ENCODE measurements at places on chromosomes 3 and 15.
A peak's percentile ranks its signal among the peaks of the same experiment; 100 is the strongest.

DNA sequence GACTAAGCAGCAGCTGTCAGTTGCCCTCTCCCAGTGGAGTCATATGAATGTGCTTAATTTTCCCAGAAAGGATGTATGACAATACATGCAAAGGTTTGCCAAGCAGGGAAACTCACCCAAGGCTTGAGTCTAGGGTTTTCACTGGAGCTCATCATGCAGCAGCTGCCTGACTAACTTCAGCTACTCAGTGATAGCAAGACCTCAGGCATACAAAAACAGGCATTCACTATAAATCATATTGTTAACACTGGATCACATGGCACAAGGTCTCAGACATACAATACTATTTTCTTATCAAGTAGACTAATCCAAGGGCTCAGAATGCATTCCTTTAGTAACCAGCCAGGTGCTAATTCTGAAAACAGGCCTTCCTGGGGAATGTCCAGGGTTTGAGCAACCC is 85.0 kb upstream of the STAC start:
- DNase-seq = no peak

DNA sequence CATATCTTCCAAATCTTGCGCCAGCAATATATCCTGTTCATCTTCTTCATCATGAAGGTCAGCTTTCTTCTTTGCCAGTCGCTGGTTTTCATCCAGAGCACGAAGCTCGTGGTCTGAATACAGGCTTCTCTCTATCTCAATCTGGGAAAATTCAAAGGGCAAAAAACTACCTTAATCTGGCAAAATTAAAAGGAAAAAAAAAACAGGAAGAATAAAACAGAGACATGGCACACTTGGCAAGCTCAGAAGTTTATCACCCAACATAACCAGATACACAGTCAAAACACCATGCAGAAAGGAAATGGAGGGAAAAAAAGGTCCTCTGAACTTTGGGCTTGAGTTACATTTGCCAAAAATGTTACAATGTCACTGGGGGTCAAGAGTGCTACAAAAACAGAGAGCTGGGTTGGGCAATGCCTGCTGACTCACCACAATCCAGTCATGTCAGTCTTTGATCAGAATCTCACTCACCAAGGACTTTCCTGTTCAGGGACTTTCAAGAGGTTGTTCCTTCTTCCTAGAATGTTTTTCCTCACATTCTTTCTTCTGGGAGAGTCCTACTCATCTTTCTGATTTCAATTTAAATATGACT is 1.5 kb downstream of the MRPL46 start:
- peak; percentile 66 for DNase-seq

DNA sequence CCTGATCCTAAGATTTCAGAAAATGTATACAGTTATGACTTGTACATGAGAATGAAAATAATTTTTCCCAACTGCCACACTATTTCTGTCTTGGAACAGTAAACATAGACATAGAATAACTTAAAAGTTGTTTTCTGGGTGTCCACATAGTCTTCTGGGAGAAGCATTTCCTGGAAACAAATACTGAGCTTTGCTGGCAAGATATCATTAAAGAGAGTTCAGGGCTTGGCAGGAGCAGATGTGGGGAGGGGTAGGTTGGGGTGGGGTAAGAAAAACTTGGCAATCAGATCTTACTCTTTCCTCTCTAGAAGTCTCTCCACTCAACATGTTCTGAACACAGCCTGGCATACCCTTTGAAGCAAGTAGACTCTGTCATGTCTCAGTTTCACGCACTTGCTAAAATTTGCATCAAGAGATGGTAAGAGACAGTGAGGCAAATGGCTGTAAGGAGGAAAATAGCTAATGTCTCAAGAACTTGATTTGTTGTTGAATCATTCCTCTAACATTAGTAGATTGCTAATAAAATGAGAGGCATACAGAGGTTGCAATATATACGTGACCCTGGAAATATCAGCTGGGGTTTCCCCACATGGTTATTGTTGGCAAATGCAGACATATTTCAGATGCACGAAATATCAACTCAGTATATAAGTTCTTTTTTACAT is 27.3 kb upstream of the ABI3BP start:
- peak; percentile 60 for DNase-seq

DNA sequence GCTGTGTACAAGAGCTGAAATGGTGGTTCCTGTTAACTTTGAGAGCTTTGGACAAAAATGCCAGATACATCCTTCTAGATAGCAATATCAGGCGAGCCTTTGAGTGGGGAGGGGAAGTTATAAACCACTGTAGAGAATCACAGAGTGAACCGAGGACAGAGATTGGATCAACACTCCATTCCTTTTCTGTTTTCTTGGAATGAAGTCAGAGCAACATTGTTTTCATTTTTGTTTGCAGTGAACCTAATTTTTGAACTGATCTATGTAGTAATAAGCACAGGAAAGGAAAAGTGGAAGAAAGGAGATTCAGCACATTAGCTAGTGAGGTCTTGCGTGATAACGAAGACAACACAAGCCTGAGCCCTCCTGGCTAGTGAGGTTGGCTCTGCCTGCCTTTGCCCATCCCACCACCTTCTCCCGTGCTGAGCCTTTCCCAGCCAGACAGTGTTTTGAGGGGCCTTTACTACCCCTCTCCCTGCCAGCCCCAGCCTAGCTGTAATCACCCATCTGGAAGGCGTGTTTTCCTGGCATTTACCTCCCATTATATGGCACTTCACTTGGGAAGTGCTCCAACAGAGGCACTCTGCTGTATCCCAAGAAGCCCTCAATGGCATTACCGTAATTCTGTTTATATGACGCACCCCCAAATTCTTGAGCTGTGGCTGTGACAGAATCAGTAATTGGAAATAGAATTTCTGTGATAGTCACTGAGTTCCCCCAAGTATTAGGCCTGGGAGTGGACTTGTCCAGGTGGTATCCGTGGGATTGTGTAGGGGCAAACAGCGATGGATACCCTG is 129.8 kb downstream of the CACNA1D start:
- DNase-seq = no peak

DNA sequence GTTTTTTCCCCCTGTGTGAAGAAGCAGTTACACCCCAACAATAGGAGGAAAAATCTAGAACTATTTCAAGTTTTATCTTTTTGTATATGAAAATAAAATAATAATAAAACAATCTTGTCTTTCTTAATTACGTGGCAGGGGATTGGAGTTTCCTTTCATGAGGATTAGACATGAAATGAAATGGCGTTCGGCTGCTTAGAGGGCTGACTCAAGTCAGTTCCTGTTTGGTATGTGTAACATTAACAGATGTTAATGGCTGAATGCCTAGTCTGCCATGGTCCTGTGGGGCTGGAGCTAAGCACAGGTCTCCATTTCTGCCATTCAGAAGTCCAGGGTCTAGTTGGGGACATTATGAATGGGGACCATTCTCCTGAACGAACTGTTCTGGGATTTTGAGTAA is 3.1 kb upstream of the EXOG start:
- peak; percentile 12 for DNase-seq

DNA sequence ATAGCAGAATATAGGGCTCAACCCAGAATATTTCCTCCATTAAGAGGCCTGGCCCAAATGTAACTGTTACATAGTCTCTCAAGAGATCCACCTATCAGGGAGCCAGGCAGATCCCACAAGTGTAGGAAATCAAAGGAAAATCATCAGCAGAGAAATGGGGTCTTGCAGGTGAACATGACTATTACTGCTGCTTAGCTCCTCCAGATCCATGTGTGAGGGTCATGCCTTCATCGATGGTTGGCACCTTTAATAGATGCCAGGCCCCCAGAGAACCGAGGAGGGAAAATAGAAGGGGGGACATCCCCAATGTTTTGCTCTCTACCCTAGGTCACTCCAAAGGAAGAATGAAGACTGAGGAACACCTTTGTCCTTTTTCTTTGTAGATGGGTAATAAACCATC is 1029.9 kb upstream of the CADM2 start:
- DNase-seq = peak; percentile 28

DNA sequence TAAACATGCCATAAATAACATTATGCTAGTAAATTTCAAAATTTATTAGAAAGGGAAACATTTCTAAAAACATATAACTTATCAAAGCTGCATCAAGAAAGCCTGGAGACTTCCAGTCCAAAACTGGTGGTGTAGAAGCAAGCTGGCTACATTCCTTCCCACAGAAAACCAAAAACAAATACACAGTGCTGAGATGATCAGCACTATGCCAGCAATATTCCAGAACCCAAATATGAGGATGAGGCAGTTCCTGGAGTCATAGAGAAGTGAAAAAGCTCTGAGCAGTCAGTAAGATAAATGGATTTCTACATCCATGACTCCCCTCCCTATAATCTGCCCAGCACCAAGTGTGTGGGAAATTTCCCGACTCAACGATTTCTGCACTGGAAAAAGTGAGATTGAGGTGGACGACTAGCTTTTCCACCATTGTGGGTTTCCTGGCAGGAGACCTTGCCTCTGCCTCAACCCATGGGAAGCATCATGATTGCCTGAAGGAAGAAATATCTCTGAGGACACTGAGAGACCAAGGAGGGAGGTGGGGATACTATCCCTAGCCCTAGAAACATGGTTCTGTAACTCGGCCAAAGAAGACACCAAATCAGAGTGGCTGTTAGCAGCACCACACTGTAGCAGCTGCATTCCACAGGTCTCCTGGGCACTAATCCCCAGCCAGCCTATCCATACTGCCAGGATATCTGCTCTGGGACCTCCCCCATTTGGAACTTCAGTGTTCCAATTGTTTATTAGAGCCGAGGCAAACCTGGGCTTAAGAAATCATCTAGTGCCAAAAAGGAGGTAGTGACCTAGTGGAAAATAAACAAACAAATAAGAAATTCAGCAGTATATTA is 11.8 kb upstream of the CLN6 start:
- DNase-seq = no peak

GRCh38 chr3:119697394-119697793 is 5.4 kb upstream of the CFAP91 start:
- no peak for DNase-seq

GRCh38 chr3:113783463-113783862 is 36.6 kb downstream of the ATP6V1A start:
- DNase-seq = peak; percentile 99

- DNase-seq = peak; percentile 27
Observed at GRCh38 chr3:145704020-145704419, 457.0 kb downstream of the PLOD2 start.

GRCh38 chr15:81338170-81339007 is 14.4 kb upstream of the STARD5 start:
- DNase-seq = peak; percentile 95

DNA sequence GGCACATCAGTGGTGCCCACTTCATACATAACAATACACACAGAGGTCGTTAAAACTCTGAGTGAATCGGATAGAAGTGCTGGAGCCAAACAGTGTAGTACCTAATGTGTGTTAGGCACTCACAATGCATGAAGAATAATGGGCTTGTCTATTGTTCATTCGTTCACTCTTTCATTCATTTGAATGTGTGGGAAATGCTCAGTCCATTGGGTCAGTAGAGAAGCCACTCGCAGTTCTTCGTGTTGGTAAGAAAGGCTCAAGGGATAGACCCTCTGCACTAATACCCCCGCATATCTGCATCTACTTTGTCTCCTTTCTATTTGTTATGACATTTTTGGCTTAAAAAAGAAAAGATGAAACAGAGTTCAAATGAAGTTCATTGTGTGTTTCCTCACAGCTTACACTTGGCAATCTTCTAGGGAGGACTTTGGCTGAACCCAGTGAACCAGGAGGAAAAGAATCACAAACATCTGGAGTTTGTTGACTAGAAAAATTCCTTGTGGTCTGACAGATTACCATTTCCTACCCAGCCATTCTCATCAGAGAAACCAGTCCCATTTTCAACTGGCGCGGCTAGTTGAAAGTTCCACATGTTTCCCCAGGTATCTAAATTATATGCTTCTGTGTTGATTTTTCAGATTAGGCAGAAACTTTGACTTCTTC is 32.8 kb upstream of the MFSD1 start:
- peak; percentile 99 for DNase-seq

DNA sequence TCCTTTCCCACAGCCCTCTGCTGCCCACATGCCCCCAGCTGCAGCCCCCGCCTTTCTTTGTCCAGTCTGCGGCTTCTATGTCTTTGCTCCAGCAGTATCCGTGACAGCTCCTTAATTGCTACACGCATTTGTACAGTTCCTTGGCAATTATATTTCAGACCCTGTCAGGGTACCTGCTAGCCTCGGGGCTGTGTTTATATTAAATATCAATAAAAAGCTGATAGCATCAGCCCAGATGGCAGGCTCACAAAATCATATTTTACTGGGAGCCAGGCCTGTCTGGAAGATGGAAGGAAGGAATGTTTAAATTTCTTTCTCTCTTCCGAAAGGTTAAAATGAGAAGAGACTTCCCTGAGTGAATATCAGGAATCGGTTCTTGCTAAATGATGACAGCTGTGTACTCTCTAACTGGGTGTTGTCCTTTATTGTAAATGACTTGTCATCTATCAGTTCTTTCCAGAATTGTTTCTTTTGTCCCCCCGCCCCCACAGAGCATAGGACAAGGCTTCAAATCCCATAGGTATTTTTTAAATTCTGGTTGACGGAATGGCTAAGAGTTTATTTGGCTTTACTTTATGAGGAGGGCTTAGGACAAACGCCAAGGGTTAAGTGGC is 378.1 kb downstream of the LRTM1 start:
- DNase-seq = no peak

DNA sequence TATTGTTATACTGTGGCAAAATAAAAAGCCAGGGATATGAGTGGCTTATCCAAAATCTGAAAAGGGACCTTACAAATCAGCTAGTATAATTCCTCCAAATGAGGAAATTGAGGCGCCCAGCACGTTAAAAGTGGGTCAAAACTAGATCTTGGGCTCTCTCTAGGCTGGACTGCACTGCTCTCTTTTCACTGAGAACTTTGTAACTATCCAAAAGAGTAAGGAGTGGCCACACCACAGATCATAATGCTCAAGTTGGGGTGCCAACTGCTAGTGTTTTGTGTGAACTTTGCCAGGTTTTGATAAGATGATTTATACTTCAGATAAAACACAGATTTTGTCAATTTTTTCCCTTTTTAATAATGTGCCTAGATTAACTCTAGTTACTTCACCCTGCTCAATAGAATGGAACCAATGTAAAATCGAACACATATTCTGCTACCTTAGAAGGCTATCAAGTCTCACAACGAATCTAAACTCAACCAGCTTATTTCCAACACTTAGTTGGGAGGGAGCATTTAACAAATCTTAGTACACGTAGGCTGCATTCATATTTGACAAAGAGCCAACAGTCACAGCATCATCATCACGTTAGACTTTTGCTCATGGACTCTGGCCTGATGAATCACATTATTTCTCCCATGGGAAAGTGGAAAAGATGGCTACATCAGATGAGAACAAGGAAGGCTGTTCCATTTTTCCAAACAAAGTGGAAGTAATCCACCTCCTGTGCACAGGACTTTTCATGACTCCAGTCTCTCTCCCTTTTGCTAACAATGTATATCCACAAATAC is 64.4 kb downstream of the ABI3BP start:
- peak; percentile 80 for DNase-seq

GRCh38 chr3:52811452-52812011 is 16.9 kb downstream of the ITIH3 start:
- no peak for DNase-seq

DNA sequence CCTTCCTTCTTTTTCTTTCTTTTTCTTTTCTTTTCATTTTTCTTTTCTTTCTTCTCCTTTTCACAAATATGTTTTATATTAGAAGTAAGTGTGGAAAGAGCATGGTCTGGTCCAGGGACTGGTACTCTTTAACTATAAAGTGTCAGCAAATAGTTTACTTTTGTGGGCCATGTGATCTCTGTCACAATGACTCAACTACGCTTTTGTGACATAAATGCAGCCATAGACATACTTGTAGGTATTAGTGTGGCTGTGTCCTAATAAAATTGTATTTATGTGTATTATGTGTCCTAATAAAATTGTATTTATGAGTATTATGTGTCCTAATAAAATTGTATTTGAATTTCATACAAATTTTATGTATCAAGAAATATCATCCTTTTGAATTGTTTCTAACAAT is 749.1 kb upstream of the ARPP21 start:
- no peak for DNase-seq

GRCh38 chr3:125110876-125111480 is 55.2 kb upstream of the HEG1 start:
- DNase-seq = no peak

All from choroid plexus epithelial cell (primary cell).